Activated naive CD4-positive, alpha-beta T cell treated with anti-CD3 and anti-CD28 coated beads for 36 hours (primary cell): ENCODE measurements at places on chromosomes 6 and 20.

DNA sequence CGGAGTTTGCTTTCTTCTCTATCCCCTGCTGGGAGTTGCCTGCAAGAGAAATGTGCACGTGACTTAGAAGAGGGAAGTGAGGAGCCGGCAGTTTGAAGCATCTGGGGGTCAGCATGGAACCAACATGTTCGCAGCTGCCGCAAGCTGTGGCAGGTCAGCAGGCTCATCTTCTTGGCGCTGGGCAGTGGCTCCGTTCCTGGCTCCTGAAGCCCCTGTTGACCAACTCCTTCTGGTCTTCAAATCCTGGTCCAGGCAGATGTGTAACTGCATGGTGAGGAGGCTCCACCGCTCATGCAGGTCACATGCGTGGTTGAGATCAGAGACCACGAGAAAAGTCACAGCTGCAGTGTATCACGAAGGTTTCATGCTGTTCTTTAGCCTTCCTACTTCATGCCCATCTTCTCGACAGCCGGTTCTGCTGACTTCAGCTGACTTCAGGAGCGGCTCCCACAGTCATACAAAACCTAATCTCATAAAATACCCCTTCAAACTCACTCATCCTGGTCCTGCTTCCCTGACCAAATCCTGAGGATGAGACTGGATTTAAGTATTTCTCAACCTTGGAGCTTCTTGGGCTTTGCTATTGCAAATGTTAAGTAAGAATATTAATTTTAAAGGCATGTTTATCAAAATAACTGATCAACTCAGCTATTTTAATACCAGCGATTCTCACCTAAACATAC lies 44.9 kb upstream of the BCAS1 start:
- no peak for DNase-seq

DNA sequence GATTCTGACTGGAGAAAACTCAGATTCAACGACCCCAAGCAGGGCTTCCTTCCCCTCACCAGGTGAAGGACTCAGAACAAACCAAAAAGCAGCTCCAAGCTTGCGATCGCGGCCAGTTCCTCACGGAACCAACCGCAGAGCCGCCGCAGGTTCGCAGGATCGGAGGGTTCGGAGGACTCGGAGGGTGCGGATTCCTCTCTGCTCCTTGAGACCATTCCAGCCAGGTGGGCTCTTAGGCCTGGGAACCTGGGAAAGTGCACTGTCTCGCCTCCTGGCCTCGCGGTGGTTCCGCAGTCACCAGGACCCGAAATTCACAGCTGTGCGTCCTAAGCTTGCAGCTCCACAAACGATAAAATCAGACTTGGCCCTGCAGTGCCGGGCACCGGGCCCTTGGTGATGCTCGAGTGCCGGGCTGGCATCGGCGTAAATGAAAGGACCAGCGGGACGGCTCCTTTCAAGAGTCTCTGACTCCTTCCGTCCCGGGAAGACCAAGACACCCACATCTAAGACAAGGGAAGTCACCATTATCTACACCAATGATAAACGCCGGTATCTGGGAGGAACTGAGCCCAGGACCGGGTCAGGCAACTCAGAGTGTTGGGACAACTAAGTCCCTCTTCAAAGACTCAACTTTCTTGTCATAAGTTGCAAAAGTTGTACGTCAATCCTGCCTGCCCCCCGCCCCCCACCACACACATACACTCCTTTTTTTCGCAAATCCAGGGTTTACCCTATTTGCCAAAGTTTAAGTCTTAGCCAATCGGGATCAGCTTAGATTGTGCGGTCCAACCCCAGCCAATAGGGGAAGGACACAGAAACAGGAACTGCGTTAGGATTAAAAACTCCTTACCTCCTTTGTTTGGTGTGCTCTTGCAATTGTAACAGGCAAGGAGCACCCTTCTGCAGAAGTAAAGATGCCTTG lies 69.8 kb upstream of the PRSS16 start:
- peak; percentile 83 for DNase-seq

GRCh38 chr6:154341871-154342270 lies 14.7 kb downstream of the IPCEF1 start:
- DNase-seq = no peak

DNA sequence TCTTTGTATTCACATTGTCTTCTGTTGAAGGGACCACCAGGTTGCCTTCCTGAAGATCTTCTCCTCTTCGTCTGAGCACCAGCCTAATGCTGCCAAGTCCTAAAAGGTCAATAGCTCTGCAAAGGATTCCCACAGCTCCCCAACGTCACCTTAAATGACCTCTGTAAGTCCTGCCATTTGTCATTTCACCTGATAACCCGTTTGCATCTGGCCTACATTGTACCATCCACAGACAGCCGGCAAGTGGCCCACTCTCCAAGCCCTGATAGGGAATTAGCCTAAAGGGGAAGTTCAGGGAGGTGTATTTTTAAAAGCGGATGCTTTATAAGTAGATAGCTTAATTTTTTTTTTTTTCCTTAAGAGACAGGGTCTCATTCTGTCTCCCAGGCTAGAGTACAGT lies 127.8 kb downstream of the ZMYND8 start:
- DNase-seq = no peak

GRCh38 chr20:17874271-17875105 lies 94.1 kb downstream of the SNX5 start:
- DNase-seq = no peak

- DNase-seq = no peak
Observed at GRCh38 chr6:29746846-29747687, 23.8 kb downstream of the HLA-F start.

GRCh38 chr6:112770308-112770707 lies 423.2 kb downstream of the RFPL4B start:
- no peak for DNase-seq

GRCh38 chr6:43275801-43276576 lies 22.1 kb upstream of the SLC22A7 start:
- DNase-seq = peak; percentile 61

GRCh38 chr6:164252948-164253347 lies 838.4 kb downstream of the QKI start:
- no peak for DNase-seq

GRCh38 chr6:3019749-3020320 lies 20.1 kb downstream of the NQO2 start:
- DNase-seq = no peak

DNA sequence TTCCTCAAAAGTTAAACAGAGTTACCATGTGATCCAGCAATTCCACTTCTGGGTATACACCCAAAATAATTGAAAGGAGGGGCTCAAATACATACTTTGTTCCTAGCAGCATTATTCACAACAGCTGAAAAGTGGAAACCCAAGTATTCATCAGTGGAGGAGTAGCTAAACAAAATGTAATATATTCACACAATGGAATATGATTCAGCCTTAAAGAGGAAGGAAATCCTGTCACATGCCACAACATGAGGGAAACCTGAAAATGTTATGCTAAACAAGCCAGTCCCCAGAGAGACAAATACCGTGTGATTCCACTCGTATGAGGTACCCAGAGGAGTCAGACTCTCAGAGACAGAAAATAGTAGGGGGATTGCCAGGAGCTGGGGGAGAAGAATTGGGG lies 44.5 kb downstream of the PXDC1 start:
- DNase-seq = no peak

DNA sequence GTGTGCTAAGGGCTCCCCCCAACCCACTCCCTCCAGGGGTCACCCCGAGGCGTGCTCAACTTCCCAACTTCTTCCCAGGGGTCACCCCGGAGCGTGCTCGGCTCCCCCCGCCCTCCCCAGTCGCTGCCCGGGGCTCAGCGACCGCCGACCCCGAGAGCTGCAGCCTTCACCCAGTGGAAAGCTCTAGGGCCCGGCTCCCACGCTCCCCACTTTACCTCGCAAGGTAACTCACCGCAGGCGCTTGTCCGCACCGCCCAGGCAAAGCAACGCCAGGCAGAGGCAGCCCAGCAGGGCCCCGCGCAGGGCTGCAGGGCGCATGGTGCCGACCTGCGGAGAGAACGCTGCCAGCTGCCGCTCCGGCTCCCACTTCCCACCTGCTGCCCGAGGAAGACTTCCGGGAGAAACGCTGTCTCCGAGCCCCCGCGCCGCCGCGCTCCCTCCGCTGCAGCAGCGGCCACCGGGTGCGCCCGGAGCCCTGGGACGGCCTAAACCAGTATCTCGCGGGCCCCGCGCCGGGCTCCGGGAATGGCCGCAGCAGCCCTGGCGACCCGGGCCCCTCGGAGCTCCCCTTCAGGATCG lies 396 bp downstream of the RNASET2 start:
- DNase-seq = peak; percentile 45

DNA sequence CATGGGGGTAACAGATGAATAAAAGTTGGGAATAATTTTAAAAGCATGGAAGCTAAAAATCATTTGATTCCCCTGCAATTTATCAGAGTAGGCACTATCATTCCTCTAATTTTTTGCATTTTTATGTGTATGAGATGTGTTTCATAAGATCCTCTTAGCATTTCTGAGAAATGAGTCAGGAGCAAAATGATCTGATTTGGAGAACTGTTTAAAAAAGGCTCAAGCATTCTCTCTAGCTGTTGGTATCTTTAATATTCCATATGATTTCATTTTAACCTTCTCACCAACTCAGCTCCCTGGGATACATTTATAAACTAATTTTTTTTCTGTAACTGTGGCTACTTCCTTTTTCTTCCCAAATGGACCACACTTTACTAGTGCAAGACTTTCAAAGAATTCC lies 60.9 kb downstream of the MCHR2 start:
- DNase-seq = no peak

GRCh38 chr6:137740091-137740755 lies 126.8 kb upstream of the TNFAIP3 start:
- DNase-seq = no peak
